ENCODE measurements at places on chromosomes 11 and 22.
A peak's percentile ranks its signal among the peaks of the same experiment; 100 is the strongest.

GRCh38 chr11:95138448-95138847 is 48.8 kb downstream of the ENDOD1 start:
- no peak for DNase-seq

DNA sequence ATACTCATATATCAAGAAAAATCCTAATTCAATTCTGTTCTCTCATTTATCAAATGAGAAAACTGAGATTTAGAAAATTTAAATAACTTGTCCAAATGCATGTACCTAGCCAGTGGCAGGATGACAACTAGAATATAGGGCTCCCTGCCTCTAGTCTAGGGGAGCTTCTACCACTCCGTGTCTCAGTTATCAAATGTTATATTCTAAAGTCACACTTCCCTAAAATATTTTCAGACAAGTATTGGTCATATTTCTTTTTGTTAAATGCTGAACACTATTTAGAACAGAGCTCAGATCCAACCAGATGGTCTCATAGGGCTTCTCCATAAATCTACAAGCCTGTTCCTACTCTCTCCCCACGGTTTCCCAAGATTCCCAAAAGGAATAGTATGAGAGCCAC is 26.3 kb downstream of the KCNJ1 start:
- DNase-seq: no peak

DNA sequence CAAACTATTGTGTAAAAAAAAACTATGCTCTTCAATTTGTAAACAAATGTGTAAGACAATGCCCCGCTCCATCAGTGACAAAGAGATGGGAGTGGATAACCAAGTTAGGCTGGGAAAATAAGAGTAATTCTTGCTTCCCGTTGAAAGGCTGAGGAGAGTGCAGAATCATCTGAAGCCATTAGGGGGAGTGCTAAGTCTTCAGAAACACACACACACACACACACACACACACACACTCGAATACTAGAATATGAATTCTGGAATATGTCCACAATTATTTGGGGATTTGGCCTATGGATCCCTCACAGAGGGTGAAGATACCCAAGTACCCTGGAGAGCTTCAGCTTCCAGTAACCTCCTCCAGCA is 27.8 kb upstream of the ROBO3 start:
- DNase-seq: peak; percentile 42

DNA sequence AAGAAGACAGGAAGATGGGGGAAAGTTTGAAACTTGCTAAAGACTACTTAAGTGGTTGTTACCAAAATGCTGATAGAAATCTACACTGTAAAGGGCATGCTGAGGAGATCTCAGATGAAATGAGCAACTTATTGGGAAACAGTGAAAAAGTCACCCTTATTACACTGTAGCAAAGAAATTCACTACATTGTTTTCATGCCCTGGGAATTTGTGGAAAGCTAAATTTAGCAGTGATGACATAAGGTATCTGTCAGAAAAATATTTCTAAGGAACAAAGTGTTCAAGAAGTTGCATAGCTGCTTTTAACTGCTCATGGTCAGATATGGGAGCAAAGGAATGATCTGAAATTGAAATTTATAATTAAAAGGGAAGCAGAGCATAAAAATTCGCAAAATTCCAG is 702.4 kb upstream of the LRRC4C start:
- DNase-seq: peak; percentile 46

DNA sequence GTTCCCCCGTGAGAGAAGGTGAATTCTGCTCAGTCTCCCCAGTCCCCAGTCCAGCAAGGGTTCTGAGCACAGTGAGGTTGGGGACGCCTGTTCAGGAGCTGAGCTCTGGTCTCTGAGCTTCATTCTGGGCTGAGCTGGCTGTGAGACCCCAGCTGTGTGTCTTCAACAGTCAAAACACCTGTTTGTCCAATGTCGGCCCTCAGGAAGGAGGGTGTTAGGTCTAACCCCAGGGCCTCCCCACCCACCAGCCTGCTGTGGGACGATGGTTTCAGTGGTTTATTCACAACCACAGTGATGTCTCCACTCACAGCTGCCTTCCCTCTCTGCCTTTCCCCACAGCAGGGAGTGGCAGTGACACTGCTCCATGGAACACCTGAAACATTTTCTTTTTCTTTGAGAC is 1282.9 kb downstream of the TBC1D22A start:
- no peak for DNase-seq

- DNase-seq: no peak
Observed at GRCh38 chr11:125148743-125149142, 15.8 kb upstream of the PKNOX2 start.

Data from GM04503 (cell line).